ENCODE measurements at places on chromosomes 12 and 14.

GRCh38 chr14:75127903-75128595 is 1.2 kb upstream of the NEK9 start:
- no peak for DNase-seq

DNA sequence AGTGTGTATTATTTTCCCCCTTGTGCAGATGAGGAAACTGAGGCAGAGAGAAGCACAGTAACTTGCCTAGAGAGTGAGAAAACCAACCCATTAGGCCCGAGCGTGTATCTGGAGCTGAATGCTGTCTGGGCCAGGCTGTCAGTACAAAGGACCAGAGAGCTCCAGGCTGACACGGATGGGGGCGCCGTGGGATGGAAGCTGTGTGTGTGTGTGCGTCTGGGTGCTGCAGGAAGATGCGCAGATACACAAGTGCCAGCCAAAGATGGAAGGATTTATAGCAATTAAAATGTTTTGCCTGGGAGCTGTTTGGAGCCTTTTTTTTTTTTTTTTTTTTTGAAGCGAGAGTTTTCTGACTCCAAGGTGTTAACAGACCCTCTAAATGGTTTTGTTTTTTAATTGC is 53.7 kb upstream of the GPATCH2L start:
- DNase-seq = no peak

DNA sequence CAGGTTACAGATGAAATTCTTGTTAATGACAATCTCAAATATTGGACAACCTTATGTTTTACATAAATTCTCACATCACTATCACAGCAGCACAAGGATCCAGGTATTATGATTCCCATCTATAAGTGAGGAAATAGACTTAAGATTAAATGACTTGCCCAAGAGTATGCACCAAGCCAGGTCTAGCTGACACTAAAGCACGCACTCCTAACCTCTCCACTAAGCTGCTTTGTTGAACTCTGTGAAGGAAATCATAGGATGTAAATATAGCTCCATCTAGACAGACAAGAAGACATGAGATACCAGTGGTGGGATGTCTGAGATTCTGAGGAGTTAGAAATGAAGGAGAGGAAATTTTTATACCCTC is 87.9 kb downstream of the PHLDA1 start:
- DNase-seq = no peak

DNA sequence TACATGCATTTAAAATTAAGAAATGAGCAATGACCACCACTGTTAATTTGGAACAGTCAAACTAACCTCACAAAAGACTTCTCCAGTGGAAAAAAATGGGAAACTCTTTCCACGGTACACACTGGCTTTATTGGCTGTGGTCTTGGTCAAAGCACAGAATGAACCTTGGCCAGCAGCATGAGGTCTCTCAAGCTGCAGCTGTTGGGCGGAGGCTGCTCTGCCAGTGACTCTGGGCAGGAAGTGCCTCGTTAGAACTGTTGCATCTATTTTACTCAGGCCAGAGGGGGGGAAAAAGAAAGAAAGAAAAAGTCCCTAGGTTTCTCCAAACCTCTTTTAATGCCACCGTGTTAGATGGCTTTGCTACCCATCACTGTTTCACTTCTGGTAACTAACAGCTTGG is 279.8 kb upstream of the DIO2 start:
- DNase-seq = peak; percentile 53

GRCh38 chr12:20415028-20415427 is 46.7 kb downstream of the PDE3A start:
- DNase-seq = peak; percentile 57

DNA sequence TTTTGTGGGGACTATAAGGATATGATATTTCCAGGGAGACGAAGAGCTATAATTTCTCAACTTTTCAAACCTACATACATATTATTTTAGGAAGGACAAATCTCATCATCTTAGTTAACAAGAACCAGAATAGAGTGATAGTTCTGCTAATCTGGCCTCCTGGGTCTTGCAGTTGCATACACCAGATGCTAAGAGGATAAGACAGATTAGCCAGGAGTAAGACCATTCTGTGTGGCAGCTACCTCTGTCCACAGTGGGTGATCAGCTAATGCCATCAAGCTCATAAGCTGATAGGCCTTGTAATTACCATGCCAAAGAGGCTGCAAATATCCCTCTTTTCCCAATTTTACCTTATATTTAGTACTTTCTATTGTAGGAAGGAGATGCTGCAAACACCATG is 776.8 kb downstream of the NRXN3 start:
- no peak for DNase-seq

DNA sequence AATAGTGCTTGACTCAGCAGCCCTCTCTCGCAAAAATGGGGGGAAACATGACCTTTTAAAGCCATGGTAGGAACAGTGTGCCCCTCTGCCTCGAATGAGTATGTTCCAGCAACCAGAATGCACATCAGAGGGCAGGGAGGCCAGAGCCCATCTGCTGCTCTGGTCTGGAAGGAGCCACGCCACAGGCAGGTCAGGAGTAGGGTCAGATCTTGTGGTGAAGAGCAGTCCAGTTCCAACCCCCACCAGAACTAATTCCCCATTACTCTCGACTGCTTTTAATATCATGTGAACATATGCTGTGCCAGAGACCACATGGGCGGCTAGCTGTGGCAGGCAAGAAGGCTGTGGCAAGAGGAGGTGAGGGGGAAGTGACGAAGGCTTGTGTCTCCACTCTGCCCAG is 34.6 kb upstream of the TMX1 start:
- DNase-seq = no peak

DNA sequence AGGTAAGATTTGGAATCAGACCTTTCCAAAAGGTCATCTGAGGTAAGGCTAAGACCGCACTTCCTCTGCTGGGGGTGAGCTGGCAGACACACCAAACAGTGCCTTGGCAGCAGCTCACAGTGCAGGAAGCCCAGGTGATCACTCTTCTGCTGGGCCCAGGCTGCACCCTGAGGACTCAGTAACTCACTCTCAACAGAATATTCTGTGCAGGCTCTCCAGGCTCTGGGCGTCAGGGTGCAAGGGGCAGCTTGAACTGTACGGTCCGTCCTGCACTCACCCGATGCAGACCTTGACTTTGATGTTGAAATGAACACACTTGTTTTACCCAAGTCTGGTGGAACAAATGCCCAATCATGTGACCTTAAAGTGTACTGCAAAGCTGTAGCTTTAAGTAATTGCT is 6.0 kb downstream of the ALKBH2 start:
- DNase-seq = no peak

- no peak for DNase-seq
Measured at GRCh38 chr14:21097636-21098075, 799 bp downstream of the ZNF219 start.

Measured in astrocyte (in vitro differentiated cells and primary cell).